NCI-H69 (cell line): ENCODE measurements at places on chromosomes 13 and 19.

- DNase-seq = no peak
Observed at GRCh38 chr19:41886761-41887710, 4.1 kb downstream of the ARHGEF1 start.

DNA sequence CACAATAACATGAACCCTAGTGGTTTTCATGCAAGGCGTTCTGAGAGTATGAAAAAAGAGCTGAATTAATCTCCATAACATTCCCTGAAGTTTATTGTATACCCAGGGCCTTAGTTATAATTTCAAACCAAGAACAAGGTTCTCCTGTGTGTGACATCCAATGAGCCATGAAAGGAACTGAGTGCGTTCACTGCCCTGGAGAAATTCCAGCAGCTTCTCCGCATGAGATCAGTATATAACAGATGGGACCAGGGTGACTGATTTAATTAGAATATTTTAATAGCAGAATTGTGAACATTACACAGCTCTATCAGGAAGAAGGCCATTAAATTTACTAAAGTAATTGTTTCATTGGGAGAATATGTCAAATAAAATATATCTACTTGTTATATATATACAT lies 1190.5 kb upstream of the SLC10A2 start:
- DNase-seq = peak; percentile 12

GRCh38 chr19:40610396-40611064 lies 9.4 kb downstream of the LTBP4 start:
- DNase-seq = peak; percentile 32

DNA sequence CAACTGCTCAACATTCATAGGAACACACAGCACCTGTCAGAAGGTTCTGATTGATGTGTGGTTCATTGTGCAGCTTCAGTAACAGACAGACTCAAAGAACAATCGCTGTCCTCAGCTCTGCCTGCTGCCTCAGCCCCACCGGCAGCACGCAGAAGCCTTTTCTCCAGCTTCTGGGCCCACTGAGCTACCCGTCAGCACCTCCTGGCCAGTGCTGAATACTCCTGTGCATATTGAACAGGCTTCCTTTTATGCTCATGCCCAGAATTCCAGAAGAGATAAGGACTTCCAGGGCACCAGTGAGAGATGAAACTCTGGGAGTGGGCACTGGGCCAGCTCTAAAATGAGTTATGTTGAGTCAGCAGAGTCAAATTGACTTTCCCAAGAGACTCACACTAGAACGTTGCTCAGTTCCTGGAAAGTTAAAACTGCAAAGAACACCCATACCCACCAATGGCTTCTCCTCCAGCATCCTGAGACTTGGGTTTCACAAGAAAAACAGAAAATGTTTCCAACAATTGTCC lies 119.3 kb downstream of the COL4A1 start:
- DNase-seq = no peak

DNA sequence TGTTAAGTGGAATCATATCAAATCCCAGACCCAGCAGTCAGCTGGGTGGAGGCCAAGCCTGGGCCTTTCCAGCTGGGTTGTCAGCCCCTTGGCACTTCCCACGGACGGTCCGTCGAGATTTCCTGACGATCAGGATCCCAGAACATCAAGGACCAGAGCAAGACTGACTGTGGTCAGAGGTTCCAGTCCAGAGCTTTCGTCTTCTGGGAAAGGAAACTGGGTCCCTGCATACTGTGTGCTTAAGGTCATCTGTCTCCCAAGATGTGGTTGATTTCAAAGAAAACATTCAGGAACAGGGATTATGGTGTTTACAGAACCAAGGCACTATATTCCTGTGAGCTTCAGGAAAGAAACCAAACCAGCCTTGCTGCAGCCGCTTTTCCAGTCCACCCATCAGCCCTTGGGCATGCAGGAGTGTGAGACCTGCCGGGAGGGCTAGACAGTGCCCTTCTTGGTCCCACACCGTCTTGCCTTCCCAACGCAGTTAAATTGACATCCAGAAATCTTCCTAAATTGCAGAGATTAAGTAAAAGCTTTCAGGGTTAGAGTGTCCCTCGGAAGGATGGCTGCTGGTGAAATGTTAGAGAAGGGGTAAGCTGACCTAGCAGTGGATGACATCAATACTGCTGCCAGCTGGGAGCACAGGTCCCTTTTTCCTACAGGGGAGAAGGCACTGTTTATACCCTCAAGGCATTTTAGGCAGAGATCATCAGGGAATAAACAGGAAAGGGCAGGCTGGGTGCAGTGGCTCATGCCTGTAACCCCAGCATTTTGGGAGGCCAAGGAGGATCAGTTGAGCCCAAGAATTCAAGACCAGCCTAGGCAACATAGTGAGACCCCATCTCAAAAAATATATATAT lies 5.0 kb upstream of the C19orf33 start:
- DNase-seq = peak; percentile 52
